ENCODE measurements at places on chromosomes 12 and 14. TPM values are rescaled to one million over a fixed set of nuclear protein-coding genes. Genes with fewer than 3 reads are reported as not detected.

GRCh38 chr12:132172619-132173018, 28.4 kb downstream of the NOC4L start:
- DNase-seq, result no peak

Gene KIF26A
- total RNA-seq, result 1.1 TPM

DNA sequence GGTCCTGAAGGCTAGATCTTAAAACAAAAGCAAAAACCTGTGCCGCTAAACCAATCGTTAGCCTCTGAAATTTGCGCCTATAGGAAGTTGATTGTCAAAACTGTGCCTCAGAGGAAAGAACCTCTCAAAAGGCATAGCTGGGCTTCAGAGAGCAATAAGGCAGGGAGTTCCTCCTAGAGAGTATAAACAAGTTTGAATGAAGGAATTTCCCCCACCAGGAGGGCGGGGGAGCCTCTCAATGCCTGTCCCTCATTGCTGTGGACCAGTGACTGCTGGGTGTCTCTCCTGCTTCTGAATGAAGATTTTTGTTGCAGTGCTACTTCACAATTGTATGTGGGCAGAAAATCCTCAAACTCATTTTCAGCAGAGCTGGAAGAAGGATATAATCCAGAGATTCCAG, 88.6 kb downstream of the KCNK10 start:
- DNase-seq, result no peak

- DNase-seq, result no peak
These were observed 65.8 kb upstream of the DACT1 start for GRCh38 chr14:58571769-58572472.

Gene PGF
- total RNA-seq, result 2.5 TPM

Gene RTL1
- total RNA-seq, result not detected

DNA sequence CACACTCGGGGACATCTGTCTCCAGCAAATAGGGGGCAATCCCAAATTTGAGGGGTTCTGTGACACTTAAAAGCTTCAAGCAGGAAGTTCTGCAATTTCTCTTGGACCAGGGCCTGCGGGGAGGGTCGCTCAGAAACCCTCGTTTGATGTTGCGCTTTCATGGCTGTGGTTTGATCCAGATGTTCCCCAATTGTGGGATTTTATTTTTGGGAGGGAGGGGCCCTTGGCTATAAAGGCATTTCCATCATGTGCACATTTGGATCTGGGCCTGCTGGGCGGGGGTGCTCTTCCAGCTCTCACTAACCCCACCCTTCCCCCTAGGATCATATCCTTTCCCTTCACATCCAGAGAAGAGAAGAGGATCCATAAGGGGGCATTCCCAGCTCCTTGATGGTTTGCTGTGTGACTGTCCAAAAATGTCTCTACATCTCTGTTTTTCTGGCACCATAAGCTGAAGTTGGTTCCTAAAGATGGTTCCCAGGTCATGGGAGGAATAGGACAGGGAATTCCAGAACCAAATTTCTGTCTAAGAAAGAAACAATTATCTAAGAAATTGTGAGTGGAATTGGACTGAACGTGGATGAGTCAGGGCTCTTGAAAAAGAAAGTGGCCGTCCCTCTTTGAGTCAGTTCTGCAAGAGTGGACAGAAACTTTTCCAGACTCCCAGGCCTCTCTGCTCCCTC, 47.2 kb downstream of the SMUG1 start:
- no peak for DNase-seq

GRCh38 chr14:75711796-75712211, 50.8 kb downstream of the TTLL5 start:
- peak; percentile 71 for DNase-seq

- no peak for DNase-seq
These were observed 15.5 kb upstream of the ETNK1 start for GRCh38 chr12:22609501-22609900.

GRCh38 chr14:95314609-95315008, 5.1 kb downstream of the CLMN start:
- DNase-seq, result no peak

DNA sequence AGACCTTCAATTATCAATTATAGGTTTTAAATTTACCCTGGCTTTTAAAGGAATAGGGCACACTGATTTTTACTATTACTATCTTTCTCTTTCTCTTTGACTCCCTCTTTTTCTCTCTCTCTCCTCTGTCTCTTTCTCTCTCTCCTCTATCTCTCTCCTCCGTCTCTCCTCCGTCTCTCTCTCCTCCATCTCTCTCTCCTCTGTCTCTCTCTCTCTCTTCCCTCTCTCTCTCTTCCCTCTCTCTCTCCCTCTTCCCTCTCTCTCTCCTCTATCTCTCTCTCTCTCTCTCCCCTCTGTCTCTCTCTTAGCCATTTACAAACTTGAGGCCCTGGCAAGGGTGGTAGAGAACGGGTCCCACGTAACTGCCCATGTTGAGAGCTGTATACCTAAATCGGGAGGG, 62.3 kb downstream of the LRIG3 start:
- no peak for DNase-seq

Gene REP15
- total RNA-seq, result 0.74 TPM

Gene KRT73
- total RNA-seq, result not detected

Gene OLR1
- not detected for total RNA-seq

DNA sequence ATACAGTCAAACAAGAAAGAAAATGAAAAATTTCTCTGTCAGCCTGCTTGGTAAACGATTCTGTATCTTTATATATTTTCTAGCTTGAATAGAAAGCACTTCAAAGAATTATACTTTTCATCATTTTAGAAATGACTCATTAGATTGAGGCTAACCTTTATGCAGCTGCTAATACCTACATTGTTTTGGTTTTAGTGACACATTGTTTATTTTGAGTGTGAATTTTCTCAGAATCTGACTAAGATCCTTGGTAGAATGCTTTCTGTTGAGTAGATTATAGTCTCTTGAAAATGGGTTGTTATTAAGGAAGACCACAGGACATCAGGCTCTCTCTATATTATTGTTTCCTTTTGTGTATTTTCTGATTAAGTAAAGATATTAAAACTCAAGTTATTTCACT, at the start of gene PMCH:
PMCH (minus strand) TSS at position 45 of the 400 bp plus-strand sequence. CDS start 63 bp downstream, outside the sequence.
- no peak for DNase-seq

Gene OR6J1
- total RNA-seq, result not detected

GRCh38 chr14:20460458-20461224, 593 bp downstream of the PIP4P1 start:
- DNase-seq, result peak; percentile 29

Gene SERPINA1
- 18,575 TPM for total RNA-seq

Gene ZBTB1
- 14.1 TPM for total RNA-seq

Gene TGFB3
- total RNA-seq, result 4.3 TPM
